NCI-H2029 (cell line): ENCODE measurements at places on chromosomes 2 and 18.

DNA sequence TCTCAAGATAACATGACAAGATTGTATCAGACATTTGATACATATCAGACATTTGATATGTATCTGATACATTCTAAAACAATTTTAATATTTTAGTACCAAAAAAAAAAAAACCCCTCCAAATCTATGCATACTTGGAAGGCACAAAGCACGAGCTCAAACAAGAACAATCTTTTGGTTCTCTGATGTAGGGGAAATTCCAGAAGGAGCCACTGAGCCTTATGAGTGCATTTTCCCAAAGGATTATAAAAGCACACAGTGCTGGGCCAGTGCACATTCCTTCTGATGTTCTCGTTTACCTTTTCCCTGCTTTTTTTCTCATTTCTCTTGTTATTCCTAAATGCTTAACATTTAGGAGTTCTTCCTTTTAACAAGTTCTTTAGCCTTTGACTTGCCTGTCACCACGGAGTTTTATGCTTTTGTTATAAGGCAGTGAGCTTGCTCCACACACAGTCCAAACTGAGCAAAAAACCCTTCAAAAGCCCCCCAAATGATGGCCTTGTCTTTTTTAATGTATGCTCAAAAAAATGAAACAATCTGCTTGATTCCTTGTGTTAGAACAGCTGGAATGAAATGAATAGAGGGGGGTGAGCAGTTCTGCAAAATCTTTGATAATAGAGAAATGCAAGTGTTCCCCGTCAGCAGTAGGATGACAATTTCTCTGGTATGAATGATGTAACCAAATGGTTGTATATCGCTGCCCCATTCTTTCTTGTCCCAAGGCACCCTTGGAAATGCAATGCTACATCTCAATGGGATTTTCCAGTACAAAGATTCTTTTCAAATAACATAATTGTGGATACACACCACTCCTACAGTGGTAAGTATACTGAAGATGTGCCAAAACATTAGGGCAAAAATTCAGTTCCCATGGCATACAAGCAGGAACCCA lies 597.2 kb upstream of the ZEB2 start:
- DNase-seq: no peak

DNA sequence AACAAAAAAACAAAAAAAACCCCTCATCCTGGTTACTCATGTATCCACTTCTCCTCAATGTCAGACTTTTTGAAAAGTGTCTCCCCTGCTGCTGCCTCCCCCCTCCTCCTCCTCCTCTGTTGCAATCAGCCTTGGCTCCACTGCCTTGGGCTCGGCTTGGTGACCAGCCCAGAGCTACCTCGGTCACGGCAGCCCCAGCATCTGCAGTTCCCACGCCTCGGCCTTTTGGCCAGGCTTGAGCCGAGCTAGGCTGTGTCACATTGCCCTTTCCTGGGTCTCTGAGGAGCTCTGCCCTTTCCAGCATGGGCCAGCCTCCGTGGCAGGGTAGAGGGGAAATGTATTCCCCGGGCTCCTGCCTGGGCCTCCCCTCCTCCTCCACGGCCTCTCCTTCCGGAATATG lies 22.7 kb upstream of the INHBB start:
- no peak for DNase-seq

DNA sequence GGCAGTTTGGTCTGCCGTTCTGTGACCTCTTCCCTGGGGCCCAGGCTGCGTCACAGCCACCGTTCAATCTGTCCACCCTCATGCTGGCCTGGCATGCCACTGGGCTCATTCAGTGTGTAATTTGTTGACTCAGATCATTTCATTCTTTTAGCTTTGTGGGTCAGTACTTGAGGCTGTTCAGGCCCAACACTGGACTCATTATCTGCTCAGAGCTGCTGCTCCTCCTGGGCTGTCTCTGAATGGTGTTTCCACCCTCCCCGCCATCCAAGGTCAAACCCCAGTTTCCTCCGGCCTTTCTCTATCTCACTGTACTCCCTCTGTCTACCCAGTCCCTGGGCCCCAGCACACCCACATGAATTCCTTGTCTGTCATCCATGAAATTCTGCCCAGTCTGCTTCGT lies 152.4 kb upstream of the NCK2 start:
- no peak for DNase-seq

DNA sequence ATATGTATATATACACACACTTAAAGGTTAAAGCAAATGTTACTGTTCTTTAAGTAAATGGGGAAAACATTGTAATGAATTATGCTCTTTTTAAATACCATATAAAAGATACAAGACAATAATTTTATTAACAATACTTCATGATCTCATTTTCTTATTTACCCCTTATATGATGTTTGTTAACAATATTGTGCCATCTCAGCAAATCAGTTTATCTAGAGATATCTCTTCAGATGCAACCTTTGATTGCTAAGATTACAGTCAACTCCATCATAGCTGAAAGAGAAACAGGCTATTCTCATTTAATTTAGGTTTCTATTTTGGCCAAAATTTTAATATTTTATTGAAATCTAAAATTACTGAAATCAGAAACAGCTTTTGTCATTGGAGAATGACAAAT lies 197.9 kb downstream of the CALCRL start:
- DNase-seq: no peak

- DNase-seq: no peak
These were observed 99.7 kb upstream of the MGAT4A start for GRCh38 chr2:98830571-98831145.

DNA sequence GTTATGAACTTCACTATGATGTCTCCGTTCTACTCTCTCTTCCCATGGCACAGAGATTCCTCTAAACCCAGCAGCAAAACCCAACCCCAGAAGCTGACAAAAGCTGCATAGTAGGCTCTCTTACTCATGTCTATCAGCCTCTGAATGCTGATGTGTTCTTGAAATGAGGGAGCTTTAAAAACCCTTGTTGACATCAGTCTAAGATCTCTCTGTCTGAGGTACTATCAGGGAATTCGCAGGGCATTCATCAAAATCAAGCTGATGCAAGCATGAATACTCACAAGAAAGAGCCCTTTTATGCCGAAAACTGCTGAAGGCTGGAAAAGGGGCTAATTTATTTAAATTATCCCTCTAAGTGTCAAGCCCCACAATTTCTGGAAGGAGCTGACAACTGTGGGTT lies 710.6 kb upstream of the FANCL start:
- DNase-seq: no peak

DNA sequence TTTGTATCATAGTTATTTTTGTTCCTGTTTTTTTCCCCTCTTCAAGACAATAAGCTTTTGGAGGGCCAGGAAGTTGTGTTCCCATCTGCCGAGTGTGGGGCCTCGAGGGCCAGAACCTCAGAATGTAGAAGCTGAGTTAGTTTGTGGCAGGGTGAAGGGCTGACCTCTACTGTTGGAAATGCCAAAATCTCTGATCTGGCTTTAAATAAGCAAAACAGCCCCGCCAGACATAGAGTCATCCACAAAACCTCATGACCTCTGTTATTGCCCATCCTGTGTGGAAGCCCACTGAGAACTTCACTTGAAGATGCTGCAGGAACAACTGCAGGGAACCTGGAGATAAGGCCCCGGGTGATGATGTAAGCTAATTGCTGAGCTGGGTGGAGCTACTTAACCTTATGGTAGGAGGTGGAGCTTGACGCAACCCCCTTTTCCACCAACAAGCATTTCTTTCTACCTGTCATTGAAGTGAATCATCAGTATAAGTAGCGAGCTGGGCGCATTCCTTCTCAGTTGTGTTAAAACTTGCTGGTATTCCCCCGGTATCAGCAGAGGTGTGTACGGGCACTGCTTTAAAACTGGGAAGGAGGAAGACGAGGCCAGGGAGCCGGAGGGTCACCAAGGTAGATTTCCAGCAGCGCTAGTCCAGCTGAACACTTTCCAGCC lies 177.2 kb downstream of the NEDD4L start:
- DNase-seq: no peak

GRCh38 chr2:48719480-48720177 lies 35.9 kb downstream of the LHCGR start:
- DNase-seq: peak; percentile 61

DNA sequence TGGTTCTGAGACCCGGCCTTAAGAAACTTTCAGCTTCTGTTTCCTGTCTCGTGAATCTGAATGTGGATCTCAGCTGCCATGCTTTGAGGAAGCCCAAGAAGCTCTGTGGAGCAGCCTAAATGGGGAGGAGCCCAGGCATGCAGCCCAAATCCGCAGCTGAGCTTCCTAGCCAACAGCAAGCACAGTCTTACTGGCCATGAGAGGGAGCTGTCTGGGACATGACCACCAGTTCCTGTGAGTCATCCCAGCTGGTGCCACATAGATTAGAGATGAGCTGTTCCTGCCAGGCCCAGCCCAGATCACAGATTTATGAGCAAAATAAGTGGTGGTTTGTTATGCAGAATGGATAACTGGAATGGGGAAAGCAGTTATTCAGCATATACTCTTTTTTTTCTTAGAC lies 224.4 kb upstream of the APCDD1 start:
- DNase-seq: no peak

DNA sequence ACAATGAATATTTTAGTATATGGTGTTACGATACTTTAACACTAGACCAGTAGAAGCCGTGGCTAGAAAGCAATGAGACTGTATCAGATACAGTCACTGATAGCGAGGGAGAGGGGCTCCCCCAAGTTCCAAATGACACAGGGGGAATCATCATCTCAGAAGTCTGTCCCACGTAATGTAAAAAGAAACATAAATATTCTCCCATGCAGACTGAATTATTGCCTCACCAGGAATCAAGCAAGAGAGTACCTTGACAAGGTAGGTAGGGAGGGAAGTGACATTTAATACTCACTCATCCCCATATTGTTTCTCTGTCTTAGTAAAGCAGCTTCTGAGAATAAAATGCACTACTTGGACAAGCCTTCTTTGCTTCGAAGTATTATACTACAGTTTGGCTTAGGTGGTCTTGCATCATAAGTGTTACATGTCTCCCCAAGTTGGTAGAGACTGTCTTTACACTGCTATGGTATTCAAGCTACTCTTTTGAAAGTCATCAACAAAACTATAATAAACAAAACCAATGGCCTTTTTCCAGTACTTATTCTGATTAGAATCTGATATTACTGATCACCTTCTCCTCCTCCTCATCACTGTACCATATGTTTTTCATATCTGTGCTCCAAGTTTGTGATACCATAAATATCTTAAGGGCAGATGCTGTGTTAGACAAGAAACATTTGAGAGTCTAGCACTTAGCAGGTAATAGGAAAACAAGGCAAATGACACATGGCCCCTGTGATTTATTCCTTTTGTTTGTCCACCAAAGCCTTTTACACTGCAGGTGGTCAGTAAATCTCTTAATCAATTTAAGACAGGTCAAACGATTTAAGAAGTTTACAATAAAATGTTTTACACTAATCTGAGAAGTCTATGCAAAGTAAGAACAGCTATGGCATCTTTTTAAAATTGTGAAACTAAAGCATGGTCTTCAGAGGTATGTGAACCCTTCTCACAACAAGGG lies 2.7 kb downstream of the LAPTM4A start:
- DNase-seq: no peak

DNA sequence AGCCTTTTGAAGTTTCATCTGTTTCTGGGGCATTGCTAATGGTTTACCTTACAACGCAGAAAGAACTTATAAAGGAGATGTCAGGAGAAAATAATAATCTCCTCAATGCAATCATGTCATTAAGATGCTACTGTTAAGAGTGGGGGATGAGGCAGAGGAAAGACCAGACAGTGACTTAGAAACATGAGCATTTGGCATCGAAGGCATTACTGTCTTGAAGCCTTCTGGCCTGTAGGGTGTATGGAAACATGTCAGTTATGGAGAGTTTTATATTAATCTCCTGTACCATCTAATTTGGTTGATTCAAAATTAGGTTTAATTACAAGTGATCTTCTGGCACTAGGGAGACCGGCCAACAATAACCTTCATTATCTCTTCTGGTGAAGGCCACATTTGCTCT lies 32.5 kb downstream of the CDC42EP3 start:
- DNase-seq: no peak

DNA sequence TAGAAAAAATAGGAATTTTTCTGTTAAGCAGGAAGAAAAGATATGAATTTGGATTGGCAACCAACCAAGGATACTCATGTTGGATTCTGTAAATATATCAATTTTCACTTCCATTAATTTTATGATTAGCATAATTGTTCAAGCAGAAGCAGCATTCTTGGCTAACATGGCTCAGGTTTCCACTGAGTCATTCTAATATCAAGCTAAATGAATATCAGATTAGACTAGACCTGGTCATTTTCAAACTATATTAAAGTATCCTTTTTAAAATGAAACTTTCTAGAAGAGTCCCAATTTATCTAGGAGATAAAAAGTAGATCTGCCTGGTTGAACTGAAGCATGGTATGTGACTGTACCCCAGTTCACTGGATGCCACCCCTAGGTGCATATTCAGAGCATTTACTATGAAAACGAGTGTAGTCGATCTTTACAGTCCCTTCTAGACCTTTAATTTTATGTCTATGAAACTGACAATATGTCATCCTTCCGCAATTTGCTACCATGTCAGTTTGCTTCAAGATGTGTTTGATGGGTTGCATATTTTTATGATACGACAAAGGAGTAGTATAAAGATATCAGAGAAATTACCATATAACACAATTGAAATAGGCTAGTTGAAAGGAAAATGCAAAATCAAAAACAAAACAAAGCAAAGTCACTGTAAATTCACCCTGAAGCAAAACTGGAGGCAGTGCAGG lies 704.9 kb downstream of the ERBB4 start:
- DNase-seq: no peak

- DNase-seq: no peak
These were observed 363.6 kb downstream of the LPIN1 start for GRCh38 chr2:12110074-12110473.

GRCh38 chr18:32040936-32041335 lies 22.3 kb downstream of the RNF125 start:
- DNase-seq: no peak
